ENCODE measurements at places on chromosomes 5 and 9.

GRCh38 chr9:129184219-129184524 is 6.1 kb upstream of the IER5L start:
- no peak for DNase-seq

- no peak for DNase-seq
These were observed 223.7 kb downstream of the FBXO4 start for GRCh38 chr5:42148813-42149212.

- DNase-seq: no peak
These were observed 275.8 kb upstream of the RIOK2 start for GRCh38 chr5:97458851-97459250.

DNA sequence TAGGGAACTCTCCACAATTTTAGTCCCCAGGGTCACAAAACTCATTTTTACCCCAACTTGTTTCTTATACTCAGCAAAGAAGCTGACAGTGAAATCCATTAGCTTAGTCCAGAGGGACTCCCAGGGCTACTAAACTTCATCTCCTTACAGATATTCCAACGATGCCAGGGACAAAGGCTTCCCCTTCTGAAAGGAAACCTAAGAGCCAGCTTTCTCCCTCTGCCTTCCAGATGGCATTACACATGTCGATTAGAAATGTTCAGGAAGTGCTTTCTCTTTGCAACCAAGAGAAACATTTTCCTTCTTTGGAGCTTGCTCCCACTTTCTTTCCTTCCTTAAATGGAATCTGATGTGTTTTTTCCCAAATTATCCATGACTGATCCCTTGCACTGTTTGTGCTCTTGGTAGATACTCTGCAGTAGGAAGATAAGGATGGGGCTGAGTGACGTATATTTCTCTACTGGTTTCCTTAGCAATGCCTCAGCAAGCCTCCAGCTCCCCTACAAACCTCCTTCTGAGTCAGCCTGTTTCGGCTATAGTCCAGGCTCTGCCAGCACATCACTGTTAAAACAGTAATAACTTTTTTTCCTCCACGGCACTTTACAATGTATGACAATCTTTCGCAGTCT is 43.0 kb upstream of the HTR4 start:
- no peak for DNase-seq

DNA sequence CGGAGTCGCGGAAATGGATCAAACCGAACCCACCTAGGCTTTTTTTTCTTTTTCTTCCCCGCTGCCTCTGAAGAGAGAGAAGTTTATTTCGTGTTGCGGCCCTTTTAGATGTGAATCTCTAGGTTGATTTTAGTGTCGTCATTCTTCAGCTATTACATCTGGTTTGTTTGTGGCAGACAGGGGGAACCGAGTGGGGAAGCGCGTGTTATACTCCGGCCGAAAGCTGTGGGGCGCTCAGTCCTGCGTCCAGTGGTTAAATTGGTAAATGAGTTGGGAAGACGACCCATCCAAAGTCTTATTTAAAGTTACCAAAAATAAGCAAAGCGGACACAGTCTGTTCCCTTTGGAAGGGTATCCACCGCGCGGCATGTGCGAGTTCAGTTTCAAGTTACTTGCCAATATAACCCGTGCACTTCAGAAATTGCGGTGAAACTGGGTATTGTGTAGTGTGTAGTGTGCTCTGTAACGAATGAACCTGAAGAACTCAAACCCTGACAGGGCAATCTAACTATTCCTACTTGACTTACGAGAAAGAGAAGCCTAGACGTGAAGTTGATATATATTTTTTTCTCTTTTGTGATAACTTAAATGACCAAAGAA is 1.3 kb downstream of the MAN2A1 start:
- DNase-seq: no peak

- no peak for DNase-seq
These were observed 3.3 kb downstream of the SLC46A2 start for GRCh38 chr9:112887381-112887780.

GRCh38 chr5:114223866-114224265 is 138.0 kb upstream of the KCNN2 start:
- DNase-seq: no peak

- DNase-seq: no peak
These were observed 171.2 kb upstream of the KIF2A start for GRCh38 chr5:62134811-62135210.

DNA sequence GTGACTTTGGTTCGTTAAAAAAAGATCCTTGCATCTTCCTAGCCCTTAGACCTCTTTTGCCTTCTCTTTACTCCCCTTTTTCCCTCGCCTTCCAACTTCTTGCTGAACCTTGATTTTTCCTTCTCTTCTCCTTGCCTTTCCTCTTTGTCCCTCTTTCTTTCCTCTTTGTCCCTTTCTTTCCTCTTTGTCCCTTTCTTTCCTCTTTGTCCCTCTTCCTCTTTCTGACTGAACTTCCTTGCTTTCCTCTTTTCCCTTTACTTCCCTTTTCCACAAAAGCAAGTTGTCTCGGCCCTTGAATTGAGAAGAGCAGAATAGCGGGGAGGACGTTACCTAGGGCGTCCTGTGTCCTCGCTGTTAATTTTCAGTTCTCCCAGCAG is 1.4 kb upstream of the MLLT3 start:
- DNase-seq: no peak

DNA sequence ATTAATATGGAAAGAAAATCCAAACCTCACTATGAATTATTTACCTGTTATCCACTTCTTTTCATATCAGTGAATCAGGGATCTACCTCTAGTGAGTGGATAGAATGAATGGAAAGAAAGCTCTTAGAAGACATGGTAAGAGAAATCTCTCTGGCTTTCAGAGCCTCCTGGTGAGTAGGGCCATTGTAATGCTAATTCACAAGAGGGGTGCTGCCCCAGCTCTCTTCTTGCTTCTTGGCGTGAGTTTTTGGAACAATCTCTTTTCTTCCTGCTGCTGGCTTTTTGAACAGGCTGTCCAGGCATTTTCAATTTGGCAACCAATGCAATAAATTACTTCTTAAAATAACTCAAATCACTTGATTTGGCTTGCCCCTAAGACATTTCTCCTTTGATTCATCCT is 49.9 kb upstream of the KCNN2 start:
- no peak for DNase-seq

DNA sequence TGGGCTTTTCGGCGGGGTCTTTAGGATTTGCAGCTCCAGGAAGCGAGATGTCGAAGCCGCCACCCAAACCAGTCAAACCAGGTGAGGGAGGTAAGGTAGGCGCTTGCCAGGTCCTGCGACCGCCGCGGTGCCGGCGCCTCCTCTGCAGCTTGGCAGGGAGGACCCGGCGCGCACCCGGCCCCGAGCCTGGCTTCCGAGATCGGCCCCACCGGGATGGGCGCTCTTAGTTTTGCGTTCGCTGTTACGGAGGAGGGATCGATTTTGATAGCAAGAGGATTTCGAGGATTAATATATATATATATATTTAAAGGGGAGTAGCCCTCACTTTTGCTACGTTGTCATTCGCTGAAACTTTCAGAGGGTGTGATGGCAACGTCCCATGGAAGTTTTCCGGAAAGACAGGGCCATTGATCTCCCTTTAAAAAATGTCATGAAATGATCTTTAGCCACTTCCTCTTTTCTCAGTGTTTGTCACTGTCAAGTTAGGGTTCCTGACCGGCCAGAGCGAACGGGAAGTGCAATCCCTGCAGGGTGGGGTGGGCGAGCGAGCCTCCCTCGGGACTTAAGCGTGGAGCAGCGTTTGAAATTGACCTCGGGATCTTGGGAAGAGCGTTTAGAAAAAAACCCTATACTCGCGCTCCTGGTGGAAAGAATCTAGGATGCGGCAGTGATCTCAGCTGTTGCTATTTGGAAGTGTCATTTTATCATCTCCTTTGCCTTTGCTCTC is 495 bp downstream of the OSTF1 start:
- no peak for DNase-seq

- no peak for DNase-seq
These were observed 36.5 kb upstream of the RAD23B start for GRCh38 chr9:107246259-107247254.

- no peak for DNase-seq
These were observed 232.7 kb downstream of the RFK start for GRCh38 chr9:76161541-76161940.

GRCh38 chr9:117437283-117437682 is 22.4 kb upstream of the ASTN2 start:
- DNase-seq: no peak

DNA sequence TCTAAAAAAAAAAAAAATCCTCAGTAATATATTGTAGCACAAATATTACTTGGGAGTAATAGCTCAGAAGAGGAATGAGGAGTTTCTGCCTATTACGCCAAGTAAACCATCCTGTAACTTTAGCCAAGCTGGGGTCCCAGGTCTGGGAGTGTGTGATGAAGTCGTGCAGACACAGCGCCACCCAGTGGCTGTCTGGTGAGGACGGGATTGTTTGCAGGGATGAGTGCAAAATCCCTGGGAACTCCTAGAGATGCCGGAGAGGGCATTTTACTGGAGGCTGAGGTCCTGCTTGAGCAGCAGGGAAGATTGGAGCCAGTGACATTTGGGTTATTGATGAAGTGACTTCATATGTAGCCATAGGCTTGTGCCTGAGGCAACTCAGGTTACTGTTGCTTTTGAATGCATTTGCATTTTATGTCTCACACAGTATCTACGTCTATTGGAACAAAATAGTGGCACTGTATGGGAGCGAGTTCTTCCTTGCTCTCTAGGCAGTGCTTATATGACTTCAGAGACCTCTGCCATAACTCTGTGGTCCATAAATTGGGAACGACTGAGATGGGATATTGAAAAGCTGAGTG is 72.8 kb downstream of the PSAT1 start:
- DNase-seq: peak; percentile 18

GRCh38 chr5:1467341-1468246 is 22.4 kb upstream of the SLC6A3 start:
- DNase-seq: no peak
